ENCODE measurements at places on chromosomes 2 and 18.

DNA sequence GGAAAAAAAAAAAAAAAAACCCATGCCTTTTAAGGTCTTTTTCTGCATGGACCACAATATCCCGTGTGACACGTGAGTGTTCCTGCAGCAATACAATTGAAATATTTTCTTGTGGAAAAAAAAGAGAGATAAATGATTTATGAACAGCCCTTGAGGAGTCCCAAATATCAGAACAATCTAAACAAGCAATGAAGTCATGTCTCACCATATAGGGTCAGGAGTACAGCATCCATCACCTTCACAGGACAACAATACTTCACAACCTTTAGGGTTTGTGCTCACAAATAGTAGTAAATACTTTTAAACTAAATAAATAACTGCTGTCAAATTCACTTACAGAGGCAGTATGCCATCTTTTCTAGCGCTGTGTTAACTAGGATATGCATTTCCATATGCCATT, 87.9 kb downstream of the ZEB2 start:
- DNase-seq = no peak

DNA sequence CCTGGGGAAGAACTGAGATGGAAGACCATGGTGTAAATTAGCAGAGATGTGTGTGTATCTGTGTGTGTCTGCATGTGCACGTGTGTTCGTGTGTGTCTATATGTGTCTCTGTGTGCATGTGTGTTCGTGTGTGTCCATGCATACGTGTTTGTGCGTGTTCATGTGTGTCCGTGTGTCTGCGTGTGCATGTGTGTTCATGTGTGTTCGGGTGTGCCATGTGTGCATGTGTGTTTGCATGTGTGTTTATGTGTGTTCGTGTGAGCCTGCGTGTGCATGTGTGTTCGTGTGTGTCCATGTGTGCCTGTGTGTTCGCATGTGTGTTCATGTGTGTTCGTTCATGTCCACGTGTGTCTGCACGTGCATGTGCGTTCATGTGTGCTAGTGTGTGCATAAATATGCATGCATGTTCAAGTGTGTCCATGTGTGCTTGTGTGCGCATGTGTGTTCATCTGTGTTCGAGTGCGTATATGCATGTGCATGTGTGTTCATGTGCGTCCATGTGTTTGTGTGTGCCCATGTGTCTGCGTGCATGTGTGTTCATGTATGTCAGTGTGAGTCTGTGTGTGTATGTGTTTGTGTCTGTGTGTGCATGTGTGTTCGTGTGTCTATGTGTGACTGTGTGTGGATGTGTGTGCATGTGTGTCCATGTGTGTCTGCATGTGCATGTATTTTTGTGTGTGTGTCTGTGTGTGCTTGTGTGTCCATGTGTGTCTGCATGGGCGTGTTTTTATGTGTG, 3.1 kb downstream of the NEU2 start:
- no peak for DNase-seq

- no peak for DNase-seq
Measured at GRCh38 chr2:8984157-8984556, 19.3 kb downstream of the MBOAT2 start.

GRCh38 chr2:6722574-6722973, 143.1 kb downstream of the CMPK2 start:
- DNase-seq = no peak

DNA sequence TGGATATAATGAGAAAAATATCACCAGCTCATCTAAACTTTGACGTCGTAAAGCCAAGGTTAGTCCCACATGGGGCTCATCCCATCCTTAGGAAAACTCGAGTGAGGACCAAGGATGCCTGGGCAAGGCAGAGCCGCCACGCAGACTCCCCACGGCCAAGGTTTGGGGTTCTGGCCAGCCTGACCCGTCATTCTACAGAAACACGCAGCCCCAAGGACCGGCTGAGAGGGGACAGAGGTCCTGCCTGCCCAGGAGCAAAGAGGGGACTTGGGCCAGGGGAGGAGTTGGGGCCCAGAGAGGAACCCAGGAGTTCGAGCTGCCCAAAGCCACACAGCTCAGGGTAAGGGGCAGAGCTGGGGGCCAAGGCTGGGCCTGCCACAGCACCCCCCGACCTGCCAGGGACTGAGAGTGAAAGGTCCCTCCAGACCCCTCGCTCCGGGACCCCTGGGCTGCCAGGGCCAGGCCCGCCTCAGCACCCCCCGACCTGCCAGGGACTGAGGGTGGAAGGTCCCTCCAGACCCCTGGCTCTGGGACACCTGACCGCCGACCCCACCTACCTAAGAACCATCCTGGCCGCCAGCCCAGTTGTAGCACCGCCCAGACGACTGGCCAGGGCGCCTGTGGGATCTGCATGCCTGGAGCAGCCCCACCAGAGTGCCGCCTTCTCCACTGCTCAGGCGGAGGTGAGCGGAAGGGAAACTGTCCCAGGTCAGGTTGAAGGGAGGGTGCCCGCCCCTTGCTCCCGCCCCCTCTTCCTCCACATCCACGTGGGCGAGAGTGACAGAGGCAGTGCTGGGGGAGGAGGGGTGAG, at the start of gene PDCD1:
Gene PDCD1 (minus strand): TSS at position 689 of the 811 bp plus-strand sequence. CDS start 56 bp downstream, at position 633.
- peak; percentile 78 for DNase-seq

DNA sequence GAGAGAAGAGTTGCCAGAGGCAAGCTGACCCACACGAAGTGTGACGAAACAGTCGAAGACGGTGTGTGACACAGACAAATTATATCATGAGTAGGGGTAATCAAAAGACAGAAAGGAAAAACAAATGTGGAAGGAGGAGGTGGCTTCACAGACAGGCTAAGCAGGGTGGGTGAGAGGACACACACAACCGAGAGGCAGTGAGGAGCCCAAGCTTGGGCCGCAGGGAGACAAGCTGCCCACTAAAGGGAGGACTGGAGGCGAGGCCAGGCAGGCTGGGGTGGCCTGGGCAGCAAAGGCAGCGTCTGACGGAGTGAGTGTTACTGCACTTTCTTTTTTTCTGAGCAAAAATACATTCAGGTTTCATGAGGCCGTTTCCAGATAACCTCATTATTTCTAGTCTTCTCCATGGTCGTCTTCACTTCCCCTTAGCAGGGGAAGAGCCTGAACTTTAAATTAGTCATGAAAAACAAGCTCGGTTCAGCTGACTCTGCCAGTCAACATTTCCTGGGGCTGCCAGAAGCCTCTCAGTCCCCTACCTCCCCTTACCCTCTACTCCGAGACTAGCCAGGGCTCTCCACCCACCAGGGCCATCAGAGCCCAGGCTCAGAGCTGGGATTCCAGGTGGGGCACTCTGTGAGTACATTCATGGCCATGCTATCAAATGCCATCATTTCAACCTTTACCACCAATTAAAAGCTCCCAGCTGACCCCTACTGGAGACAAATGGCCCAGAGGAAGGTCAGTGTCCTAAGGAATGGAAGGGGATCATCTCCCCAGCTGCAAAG, 13.8 kb upstream of the ZFP36L2 start:
- DNase-seq = no peak

DNA sequence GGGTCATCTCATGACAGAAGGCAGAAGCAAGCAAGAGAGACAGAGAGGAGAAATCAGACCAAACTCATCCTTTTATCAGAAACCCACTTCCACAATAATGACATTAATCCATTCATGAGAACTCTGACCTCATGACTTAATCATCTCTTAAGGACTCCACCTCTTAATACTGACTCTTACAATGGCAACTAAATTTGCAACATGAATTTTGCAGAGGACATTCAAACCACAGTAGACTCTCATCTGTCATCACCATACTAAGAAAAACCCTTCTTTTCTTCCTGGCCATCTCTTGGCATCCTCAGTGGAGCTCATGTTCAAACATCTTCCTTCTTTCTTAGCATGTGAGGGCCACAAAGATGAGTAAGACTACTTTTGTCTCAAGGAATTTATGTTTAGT, 476.2 kb upstream of the RAB12 start:
- no peak for DNase-seq

DNA sequence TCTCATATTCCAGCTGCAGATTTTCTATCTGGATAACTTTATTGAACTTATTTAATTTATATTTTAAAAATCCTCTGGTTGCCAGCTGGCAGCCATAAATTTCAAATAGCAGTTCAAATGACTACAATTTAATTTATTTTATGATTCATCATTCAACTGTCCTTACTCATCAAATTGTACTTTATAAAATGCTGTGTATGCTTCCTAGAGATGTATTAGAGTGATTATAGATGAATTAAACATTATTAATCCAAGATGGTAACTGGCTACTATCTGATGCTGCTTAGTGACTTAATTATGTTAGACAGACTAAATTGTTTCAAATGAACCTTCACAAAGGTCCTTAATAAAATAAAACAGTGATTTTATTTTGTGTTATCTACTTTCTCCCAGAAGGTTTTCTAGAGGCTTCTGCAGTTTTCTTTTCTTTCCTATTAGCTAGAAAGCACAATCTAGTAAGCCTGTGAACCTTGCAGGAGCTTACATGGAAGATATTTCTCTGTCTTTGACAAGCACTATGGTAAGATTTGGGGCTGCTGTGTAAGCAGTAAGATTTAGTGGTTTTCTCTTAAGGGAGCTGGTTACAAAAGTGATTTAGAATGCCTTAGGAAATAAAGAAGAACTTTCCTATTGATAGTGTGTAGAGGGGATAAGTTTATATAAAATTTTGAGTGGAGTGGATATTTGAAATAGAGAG, 322.3 kb downstream of the FSIP2 start:
- DNase-seq = no peak

GRCh38 chr2:209624192-209624938, 147.3 kb upstream of the UNC80 start:
- no peak for DNase-seq

DNA sequence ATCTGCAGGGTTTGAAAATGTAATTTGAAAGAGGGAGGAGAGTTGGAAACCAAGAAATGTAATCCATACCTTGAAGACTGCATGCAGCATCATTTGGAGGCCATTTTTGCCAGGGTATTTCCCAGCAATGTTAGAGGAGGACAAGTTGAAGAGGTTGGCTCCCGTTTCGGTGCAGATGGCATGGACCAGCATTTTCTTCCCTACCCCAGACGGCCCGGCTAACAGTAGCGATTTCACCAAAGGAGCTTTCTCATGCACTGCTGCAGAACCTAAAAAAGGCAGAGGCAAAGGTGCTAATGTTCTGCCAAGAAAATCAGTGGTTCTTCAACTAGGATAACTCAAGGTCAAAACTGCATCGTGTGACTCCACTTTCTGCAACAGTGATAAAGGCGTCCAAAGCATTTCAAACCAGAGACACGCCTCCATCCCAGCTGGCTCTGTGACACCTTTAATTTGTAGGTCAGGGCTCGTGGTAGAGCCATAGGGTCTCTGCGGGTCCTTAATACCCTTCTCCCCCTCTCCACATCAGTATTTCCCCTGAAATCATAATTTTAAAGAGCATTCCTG, 99.6 kb upstream of the ASB18 start:
- no peak for DNase-seq

DNA sequence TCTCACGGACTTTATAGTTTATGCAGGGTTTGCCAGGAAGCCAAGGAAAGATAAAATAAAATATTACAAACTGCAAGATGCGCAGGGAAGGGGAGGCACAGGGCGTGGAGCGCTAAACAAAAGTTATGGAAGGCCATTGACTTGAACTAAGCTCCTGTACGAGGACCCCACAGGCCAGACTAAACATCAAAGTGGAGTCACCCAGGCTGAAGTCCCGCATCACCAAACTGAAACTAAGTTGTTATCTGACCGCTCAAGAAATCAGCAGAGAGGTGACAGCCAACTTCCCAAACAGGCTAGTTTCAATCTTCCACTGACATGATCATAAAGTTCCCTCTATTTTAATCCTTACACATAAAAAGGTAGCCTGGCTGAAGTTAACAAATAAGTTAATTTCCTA, 90.5 kb upstream of the YWHAQ start:
- no peak for DNase-seq

Measured in CD4-positive, CD25-positive, alpha-beta regulatory T cell (primary cell).